CD4-positive, alpha-beta T cell treated with Interleukin-21 for 1 hour (primary cell): ENCODE measurements at places on chromosomes 16 and 17.

- peak; percentile 46 for DNase-seq
These were observed 90.7 kb upstream of the SMIM36 start for GRCh38 chr17:55601874-55602364.

GRCh38 chr17:60086818-60087591, 8.3 kb upstream of the HEATR6 start:
- DNase-seq: no peak

- DNase-seq: no peak
These were observed 55.7 kb downstream of the SOX9 start for GRCh38 chr17:72176516-72176851.

- no peak for DNase-seq
These were observed 34.9 kb downstream of the ARHGAP17 start for GRCh38 chr16:24980077-24980793.

DNA sequence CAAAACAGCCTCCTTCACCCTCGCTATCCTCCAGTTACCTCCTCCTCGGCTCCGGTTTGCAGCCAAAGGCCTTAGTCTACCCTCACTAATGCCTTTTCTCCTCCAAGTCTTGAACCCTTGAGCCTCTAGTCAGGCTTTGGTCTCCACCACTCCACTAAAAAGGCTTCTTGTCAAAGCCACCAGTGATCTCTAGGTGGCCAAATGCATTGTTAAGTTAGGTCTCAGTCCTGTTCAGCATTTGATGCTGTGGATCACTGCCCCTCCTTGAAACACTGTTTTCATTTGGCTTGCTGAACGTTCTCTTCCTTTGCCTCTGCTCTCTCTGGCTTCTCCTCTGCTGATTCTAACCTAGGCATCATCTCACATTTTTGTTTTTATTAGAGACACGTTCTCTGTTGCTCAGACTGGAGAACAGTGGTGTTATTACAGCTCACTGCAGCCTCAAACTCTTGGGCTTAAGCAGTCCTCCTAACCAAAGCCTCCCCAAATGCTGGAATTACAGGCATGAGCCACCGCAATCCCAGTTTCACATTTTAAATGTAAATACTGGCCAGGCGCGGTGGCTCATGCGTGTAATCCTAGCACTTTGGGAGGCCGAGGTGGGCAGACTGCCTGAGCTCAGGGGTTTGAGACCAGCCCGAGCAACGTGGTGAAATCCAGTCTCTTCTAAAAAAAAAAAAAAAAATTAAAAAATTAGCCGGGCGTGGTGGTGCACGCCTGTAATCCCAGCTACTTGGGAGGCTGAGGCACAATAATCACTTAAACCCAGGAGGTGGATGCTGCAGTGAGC, 1.1 kb downstream of the SGF29 start:
- no peak for DNase-seq

- no peak for DNase-seq
These were observed 593 bp downstream of the CDIPT start for GRCh38 chr16:29862383-29862883.

GRCh38 chr17:731644-732066, 741 bp upstream of the TLCD3A start:
- no peak for DNase-seq

- DNase-seq: no peak
These were observed 396.6 kb upstream of the DYNLRB2 start for GRCh38 chr16:80144191-80144590.

- no peak for DNase-seq
These were observed 43.8 kb downstream of the PIMREG start for GRCh38 chr17:6488008-6488539.

DNA sequence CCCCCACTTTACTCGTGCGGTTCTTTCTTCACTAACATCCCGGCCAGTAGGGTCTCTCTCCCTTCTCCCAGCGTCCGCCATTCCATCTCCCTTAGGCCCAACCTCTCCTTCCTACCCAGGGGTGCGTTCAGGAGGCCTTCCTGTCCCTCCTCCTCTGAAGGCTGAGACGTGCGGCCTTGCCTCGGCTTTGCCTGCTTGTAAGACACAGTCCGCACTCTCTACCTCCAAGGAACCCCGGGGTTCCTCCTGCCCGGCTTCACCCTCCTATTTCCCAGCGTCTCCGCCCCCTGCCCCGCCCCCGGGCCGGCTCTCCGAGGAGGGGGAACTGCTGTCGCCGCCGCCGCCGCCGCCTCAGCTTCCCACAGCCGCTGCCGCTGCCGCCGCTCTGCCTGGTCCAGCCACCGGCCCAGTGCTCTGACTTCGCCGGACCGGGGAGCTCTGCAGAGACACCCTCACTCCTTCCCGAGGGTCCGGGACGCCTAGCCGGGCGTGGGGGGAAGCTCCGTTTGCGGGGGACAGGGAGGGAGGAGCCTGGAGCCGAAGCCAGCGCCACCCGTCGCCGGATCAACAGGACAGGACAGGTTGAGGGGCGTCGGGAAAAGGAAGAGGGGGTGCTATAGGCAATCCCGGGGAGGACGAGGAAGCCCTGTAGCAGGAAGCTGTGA, 1.2 kb upstream of the FGF11 start:
- DNase-seq: peak; percentile 49

- DNase-seq: no peak
These were observed 125.5 kb downstream of the CACNG3 start for GRCh38 chr16:24381470-24382118.

DNA sequence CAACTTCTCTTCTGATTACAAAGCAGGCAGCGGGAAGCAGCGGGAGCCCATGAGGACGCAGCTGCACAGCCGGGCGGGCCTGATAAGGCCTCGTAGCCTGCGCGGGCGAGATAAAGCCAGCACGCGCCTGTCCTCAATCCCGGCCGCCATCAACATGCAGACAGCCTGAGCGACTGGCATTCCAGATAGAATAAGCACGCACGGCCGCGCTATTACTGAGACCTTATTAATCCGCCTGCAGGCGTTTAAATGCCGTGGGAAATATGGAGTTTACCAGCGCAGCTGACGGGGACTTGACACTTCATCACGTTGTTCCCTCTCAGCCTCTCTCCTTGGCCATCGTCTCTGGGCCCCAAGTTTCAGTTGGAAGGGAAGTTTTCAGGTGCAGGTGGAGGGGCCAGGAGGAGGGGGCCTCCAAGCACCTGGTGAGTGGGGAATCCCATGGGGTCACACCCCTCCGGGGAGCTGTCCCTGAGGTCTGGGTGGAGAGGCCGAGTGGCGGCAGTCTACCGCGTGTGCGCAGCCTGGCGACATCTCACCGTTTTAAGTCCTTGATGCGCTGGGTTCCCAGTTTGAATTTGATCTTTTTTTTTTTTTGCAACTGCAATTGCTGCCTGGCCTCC, 27.3 kb upstream of the CBFA2T3 start:
- DNase-seq: no peak

DNA sequence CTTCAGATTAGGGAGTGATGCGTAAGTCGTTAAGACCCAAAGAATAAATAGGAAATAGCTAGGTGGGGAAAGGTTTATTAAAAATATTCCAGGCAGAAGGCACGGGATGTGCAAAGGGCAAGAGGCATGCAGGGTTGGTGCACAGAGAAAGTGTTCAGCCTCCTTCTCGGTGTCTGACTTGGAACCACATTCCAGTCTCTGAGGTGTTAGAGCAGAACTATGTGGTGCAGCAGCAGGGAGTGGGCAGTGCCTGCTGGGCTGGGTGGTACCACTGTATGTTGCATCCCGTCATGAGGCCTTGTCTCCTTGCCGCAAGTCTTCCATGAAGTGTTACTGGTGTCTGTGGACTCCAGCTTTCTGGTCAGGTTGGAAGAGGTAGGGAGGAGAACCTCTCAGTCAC, 11.1 kb downstream of the NKD1 start:
- DNase-seq: no peak

GRCh38 chr16:71185347-71185746, 45.2 kb downstream of the HYDIN start:
- no peak for DNase-seq

GRCh38 chr16:76118344-76118743, 158.9 kb upstream of the CNTNAP4 start:
- DNase-seq: no peak
